Spinal cord (tissue), 10 donors: ENCODE measurements at places on chromosomes 5 and 9.

GRCh38 chr9:93209097-93209496 is 25.2 kb downstream of the WNK2 start:
- no peak for DNase-seq

DNA sequence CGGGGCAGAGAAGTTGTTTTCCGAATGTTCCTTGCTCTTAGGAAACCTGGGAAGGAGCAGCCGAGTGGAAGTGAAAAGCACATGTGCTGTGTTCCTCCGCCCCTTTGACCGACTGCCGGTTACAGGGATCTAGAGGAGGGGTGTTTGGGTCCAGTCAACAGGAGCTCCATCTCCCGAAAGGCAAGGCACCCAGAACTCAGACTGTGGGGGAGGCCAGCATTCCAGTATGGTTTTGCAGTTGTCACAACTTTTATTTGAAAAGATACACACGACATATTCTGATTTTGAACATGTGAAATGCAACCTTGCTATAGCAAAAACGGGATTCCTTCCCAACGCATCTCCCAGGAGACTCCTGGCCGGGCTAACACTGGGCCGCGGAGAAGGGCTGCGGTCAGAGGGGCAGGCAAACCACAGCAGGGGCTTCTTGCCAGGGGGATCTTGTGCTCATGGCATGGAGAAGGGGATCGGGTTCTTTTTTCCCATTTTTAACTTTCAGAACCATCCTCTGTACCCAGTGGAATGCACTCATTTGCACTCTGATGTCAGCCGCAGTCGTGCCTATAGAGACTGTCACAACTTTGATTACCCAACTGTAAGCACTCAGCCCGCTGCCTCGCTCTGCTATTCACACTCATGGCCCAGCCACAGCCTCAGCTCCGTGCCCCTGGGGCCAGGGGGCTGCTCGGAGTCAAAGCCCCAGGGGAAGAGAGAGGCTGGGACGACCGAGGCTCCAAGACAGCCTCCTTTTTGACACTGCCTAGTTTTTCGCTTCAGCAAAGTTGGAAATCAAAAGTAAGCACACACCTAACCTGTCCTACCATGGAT is 3.9 kb downstream of the QRFP start:
- no peak for DNase-seq

DNA sequence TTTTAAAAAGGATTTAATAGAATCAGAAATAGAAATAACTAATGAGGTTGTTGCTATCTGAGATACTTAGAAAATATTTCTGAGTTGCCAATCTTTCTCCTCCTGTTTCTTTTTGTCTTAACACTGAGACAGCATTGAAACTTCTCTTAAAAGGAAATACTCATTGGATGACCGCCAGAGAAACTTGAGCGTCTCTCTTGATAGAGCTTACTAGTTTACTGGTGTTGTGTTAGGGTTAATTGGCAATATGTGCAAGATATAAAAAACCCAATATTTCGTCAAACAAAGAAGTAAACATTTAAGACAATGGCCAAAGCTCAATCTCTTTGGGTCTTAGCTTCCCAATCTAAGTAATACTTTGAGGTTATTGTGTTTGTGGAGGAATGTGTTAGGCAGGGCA is 176.4 kb upstream of the CHD1 start:
- peak; percentile 48 for DNase-seq

DNA sequence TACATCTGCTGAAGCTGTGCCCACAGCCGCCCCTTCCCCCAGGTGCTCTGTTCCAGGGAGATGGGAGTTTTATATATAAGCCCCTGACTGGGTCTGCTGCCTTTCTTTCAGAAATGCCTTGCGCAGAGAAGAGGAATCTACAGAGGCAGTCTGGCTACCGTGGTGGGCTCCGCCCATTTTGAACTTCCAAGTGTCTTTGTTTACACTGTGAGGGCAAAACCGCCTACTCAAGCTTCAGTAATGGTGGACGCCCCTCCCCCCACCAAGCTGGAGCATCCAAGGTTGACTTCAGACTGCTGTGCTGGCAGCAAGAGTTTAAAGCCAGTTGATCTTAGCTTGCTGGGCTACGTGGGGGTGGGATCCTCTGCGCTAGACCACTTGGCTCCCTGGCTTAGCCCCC is 41.3 kb downstream of the RANBP17 start:
- DNase-seq, result no peak
